ENCODE measurements at places on chromosomes 7 and 10.

DNA sequence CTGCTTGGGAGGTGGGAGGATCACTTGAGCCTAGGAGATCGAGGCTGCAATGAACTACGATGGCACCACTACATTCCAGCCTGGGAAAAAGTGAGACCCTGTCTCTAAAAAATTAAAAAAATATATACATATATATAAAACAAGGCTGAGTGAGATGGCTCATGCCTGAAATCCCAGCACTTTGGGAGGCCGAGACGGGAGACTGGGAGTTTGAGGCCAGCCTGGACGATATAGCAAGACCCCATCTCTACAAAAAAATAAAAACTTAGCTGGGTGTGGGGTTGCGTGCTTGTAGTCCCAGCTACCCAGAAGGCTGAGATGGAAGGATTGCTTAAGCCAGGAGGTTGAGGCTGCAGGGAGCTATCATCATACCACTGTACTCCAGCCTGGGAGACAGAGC, 87.6 kb downstream of the CARD11 start:
- DNase-seq = no peak

DNA sequence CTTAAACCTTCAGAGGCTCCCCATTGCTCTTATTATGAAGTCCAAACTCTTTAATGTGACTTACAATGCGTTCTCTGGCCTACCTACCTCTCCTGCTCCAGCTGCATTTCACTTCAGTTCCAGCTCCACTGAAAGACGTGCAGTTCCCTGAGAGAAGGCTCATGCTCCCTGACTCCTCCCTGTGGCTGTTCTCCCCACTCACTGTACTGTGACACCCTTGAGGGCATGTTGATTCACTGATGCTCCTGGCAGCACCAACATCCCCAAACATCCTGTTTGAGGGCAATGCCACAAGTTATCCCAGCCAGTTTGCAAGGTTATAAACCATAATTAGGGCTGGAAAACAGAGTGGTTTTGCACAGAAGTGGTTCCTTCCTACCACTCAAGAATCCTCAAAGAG, 111.2 kb downstream of the LSM5 start:
- no peak for DNase-seq

- DNase-seq = no peak
Measured at GRCh38 chr10:34814223-34814912, 728 bp downstream of the PARD3 start.

- DNase-seq = no peak
Measured at GRCh38 chr7:137434946-137435345, 91.4 kb upstream of the PTN start.

- no peak for DNase-seq
Measured at GRCh38 chr7:98038321-98038720, 48.3 kb upstream of the OCM2 start.

DNA sequence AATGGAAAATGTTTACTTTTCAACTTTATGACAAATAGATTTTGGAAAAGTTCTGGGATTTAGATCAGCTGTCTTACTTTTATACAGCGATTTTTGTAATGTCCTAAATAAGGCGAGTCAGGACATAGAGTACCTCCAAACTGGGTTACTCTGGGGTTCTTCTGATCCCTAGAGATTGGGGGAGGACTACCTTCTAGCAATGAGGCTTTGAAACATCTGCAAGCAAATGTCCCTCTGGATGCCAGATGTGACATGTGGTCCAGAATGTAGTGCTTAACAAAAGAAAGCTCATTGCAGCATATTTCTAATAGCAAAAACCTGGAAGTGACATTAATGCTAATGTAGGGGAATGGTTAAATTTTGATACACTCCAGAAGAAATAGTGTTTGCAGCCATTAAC, 36.1 kb downstream of the ABRAXAS2 start:
- DNase-seq = no peak

- no peak for DNase-seq
Measured at GRCh38 chr7:3510101-3511020, 209.3 kb downstream of the SDK1 start.

- no peak for DNase-seq
Measured at GRCh38 chr7:41319581-41319980, 383.3 kb downstream of the INHBA start.

GRCh38 chr7:157514306-157514705, 177.5 kb downstream of the DNAJB6 start:
- DNase-seq = no peak

DNA sequence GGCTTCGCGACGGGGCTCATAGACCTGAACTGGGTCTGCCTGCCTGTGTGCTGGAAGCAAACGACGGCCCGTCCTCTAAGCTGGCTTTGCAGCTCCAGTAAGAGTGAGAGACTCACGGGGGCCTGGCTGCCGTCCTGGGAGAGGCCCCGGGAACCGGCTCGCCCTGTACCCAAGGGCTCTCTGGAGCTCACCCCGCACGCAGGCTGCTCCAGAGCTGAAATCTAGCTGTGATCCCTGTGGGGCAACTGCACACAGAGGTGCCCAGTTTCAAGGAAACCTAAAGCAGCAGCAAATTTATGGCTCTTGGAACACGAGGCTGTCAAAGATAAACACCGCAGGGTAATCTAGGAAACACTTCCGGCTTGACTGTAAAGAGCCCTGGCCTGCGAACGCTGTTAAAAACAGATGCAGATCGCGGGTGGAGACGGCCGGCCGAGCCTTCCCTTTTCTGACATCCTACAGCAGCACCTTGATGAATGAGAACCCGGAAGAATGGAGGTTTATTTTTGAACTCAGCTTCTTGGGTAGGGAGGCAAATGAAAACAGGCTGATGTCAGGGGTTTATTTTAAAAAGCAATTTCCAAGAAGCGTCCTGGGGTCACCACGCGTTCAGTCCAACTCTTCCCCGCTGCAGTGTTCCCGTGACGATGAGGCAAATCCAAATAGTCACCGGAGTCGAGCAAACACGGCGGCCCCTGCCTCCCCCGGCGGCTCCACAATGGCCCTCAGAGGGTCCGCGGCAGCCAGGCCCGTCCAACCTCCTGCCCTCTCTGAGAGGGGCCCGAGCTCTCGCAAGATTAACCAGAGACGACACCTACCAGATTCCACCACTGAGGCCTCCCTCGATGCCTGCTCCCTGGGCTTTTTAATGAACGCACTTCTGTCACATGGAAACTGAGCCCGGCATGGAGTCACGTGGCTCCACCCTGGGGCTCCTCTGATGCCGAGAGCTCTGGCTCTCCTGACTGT, 29.6 kb downstream of the AMZ1 start:
- DNase-seq = no peak

GRCh38 chr10:59830601-59831259, 75.6 kb downstream of the CCDC6 start:
- DNase-seq = peak; percentile 32

DNA sequence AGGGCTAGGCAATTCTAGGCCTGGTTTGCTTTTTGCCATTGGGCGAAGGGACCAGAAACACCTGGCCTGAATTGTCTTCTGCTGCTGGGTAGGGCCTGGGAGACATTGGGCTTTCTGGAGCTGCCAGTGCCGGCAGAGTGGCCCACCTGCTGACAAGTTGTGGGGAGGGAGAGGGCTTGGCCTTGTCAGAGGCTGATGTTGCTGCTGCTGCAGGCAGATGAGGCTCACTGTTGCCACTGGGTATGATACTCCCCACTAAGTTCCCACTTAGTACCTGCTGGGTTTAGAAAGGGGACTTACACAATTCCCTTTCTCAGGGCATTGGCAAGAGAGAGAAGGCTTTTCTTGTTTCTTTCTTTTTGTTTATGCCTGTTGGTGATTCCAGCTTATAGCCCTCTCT, 289.6 kb upstream of the NPVF start:
- no peak for DNase-seq

- no peak for DNase-seq
Measured at GRCh38 chr7:53422291-53422690, 386.9 kb downstream of the POM121L12 start.

DNA sequence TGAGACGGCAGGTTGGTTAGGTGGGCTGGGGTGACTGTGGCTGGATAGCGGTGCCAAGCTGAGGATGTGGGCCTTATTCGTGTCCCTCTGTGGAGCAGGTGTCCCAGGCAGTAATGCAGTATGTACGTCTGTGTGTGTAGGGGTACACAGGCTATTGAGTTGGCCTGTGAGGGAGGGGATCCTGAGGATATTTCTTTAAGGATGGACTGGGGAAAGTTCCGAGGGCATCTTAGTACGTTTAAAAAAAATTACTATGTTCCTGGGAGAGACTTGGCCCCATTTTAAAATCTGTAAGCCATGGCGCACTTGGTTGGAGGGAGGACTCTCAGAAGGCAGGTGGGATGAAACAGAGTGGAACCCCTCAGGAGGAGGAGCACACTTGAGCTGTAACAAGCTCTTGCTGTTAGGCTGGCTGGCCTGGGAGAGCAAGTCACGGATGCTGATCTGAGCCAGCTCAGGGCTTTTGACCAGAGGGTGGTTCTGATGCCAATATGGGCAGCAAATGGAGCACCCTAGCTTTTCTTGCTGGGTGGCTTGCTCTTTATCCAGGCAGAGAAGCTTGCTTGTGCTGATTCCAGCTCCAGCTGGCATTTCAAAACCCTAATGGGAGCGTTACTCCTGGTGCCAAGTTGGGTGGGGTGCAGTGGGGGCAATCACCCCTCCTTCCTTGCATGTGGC, 765 bp downstream of the WBP1L start:
- DNase-seq = peak; percentile 28

DNA sequence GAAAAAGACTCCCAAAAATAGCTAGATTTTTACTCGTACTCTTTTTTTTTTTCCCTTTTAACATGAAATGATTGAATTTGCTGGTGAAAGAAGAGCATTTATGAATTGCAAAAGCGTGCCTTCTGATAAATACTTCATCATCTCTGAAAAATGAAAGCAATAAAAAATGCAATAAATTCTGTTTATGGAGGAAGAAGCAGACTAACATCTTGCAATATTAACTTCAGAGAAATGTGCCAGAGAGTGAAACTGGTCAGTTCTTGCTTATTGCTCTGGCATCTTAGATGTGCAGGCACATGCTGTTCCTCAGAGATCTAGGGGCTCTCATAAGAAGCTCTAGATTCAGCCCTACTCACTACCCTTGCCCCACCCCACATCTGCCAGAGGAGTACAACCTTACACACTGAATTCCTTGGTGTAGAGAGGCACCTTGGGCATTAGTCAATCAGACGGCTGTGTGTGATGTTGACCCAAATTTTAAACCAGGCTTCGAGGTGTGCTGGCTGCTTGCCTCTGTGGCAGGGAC, 891.1 kb upstream of the GHITM start:
- no peak for DNase-seq

- no peak for DNase-seq
Measured at GRCh38 chr7:38817526-38817925, 91.5 kb downstream of the VPS41 start.

- no peak for DNase-seq
Measured at GRCh38 chr10:3702569-3702968, 82.4 kb downstream of the KLF6 start.

- DNase-seq = no peak
Measured at GRCh38 chr7:129702761-129703338, 91.3 kb downstream of the NRF1 start.

GRCh38 chr10:34653530-34653929, 161.6 kb downstream of the PARD3 start:
- DNase-seq = no peak

GRCh38 chr10:78981257-78981969, 87.4 kb upstream of the ZMIZ1 start:
- DNase-seq = no peak

DNA sequence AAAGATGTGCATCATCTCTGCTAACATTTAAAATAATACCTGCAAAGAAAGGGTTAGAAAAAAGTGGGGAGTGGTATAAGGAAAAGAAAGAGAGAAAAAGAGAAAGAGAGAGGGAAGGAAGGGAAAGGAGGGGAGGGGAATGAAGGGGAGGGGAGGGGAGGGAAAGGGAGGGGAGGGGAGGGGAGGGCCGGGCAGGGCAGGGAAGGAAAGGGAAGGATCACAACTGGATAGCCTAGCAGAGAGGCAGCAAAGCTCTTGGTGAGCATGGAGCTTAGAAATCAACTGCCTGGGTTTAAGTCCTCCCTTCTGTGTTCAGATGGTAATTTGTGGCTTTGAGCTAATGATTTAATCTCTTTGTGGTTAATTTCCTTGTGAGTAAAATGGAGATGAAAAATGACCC, 5.4 kb upstream of the FAM237B start:
- no peak for DNase-seq

- no peak for DNase-seq
Measured at GRCh38 chr7:70113536-70113935, 515.3 kb downstream of the AUTS2 start.

- DNase-seq = peak; percentile 50
Measured at GRCh38 chr10:77391605-77392235, 245.9 kb downstream of the KCNMA1 start.

DNA sequence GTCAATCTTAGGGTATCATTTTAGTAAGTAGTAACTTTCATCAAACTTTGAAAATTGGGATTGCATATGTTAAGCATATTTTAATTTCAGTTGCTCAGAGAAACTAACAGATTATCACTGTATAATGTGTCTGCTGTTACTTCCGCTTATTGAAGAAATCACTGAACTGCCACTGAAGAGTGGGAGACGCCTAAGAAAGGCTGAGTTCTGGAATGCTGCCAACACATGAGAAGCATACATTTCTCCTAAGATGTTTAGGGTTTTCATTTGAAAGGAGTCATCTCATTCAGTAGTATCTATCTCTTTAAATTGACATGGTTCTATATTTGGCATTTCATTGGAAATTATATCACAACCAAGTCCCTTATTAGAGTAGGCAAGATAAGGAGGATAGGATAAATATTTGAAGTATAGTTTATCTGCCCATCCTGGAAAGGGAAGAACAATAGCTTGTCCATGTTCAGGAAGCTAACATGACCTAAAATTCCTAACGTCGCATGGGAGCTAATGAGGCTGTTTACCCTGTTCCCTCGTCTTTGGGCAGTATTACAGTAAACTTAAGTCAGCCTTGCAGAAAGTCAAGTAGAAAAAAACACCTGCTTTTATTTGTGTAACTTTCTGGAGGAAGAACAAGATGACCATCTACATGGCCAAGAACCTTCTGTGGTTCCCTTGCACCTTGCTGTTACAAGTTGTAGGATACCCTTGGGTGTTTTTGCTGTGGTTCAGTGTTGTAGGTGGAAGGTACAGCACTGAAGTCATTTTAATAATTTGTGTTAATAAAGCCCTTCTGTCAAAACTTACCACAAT, 67.3 kb downstream of the NHLRC2 start:
- DNase-seq = no peak

DNA sequence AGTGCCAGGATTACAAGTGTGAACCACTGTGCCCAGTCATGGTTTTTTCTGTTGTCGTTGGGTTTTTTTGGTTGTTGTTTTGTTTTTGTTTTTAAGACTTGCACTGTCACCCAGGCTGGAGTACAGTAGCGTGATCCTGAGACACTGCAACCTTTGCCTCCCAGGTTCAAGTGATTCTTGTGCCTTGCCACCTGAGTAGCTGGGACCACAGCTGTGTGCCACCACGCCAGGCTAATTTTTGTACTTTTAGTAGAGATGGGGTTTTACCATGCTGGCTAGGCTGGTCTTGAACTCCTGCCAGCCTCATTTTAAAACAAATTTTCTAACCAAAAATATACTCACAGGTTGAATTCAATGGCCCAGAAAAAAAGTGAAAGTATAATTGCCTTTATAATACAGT, 174.1 kb downstream of the AHR start:
- no peak for DNase-seq

DNA sequence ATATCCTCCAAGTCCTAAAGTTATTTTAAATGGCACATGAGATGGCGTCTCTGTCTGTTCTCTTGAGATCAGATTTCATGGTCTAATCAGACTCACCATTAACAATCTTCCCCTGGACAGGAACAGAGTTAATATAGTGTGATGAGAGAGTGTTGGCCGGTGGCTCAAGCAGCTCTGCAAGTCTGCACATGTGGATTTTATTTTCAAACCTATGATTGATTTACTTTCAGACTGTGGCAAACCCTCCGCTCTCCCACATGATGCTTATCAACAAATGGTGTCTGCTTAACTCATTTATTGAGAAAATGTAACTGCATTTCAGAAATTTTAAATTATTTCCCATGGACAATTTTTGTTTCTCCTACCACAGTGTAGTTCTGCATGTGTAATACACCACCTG, 46.5 kb upstream of the HGF start:
- DNase-seq = no peak
